ENCODE measurements at places on chromosomes 12 and 14.

DNA sequence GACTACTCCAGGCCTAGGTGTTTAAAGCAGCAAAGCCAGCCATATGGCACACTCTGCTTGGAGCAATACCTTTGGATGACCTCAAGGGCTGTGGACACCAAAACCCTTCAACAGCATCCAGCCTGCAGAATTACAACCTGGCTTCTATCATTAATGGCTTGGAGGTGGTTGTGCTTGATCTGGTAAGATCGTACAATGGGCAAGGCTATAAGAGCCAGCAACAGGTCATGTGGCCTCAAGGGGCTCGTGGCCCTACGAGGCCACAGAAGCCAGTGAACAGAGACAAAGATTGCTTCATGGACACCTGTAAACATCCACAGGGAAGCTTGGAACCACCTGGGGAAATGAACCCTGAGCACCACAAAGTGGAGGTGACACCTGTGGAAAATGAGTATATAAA lies 657.3 kb downstream of the BCL11B start:
- DNase-seq, result no peak

DNA sequence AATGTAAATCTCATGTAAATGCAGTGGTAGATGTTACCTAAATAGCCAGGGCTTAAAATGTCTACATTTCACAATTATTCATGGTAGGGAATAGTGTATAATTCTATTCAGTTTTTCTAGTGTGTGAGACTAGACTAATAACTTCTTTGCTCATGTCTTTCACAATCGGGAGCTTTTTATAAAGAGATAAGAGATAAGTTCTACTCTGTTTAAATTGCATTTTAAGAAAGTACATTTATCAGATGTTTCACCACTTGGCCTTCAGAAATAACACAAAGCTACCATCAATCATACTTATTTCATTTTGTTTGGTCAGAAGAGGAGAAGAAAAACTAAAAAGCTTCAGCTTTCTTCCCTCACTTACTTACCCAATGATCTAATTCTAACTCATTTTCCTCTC lies 725.5 kb upstream of the FLRT2 start:
- DNase-seq, result no peak

DNA sequence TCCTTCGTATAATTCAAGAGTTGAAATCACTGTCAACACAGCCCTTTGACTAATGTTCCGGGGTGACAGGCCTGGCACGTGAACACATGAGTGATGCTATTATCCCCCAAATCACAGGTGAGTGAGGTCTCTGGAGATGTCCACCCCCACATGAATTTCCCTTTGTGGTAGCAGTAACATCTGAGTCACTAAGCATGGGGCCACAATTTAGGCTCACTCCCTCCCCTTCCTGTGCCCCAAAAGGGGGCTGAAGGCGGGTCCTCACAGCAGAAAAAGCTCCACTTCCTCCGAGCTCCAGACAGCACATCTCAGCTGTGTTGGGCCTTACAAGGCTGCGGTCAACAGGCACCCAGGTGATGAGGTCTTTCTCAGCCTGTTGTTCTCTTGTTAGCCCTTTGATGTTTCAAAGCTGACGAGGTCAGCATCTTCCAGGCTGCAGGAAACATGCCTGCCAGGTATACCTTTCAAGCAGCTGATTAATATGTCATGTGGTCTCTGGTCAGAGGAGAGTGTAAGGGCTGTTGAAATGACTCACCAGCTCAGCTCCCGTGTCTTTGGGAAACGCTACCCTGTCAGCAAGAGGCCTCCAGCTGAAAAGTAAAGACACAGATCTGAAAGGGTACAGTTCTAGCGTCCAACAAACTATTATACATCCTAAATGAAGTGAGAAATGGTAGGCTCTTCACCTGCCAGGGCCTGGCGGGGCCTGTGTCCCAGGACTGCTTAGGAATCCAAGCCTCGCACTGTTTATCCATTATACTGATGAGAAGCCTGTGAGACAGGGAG lies 107.3 kb downstream of the ZFP36L1 start:
- peak; percentile 87 for DNase-seq

DNA sequence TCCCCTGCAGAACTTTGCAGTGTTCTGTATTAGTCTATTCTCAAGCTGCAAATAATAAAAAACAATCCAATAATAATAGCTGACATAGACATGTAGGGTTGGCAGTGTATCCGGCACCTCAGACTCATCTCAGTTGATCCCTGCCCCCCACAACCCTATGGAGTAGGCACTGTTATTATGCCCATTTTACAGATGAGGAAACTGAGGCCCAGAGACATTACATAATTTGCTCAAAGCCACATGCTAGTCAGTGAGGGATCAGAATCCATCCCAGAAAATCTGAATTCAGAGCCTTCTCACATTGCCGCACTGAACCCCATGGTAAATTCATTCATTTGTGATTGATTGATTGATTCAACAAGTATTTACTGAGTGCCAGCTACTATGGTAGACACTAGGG lies 226.6 kb upstream of the PWP1 start:
- DNase-seq, result no peak

DNA sequence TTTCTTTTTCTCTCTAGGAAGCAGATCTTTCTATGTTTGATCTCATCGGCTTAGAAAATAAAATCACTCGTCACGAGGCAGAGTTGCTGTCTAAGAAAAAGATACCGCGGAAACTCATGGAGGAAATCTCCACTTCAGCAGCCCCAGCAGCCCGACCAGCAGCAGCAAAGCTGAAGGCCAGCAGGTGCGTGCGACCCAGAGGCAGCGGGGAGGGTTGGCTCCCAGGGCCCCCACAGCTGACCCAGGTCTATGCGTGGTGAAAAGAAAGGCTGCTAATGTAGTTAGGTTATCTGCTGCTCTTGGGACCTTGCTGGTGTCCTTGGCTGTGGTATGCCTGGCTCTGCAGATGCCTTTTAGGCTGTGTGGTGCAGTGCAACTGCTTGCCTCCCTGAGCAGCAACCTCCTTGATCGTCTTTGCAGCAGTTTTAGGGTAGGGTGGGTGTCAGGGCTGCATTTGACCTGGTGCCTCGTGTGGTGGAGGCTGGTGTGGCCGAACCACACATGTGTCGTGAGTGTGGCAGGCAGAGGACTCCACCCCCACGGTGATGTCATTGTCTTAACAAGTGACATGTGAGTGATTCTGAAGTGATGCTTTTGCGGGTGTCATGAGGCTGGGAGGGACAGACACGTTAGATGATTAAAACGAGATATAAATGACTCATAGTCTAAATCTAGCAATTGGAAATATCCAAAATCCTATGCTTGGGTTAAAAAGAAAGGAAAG lies 68.6 kb downstream of the EP400 start:
- DNase-seq, result no peak

All from activated CD8-positive, alpha-beta memory T cell treated with anti-CD3 and anti-CD28 coated beads for 24 hours (primary cell).